ENCODE measurements at places on chromosomes 16 and 17.

DNA sequence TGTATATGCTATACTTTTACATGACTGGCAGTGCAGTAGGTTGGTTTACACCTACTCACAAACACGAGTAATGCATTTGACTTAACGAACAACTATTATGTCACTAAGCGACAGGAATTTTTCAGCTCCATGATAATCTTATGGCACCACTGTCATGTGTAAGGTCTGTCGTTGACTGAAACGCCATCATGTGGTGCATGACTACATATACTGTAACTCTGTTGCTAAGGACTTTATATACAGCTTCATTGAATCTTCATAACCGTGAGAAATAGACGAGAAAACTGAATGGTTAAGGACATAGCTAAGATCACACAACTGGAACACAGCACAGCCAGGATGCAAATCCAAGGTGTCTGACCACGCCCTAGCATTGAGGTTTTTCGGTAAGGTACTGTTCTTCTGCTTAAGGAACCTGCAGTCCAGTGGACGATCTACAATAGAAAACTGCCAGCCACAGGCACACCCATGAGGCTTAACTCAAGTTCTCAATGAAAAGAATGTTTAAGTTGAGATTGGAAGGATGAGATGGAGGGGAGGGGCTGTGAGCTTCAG lies 3.3 kb downstream of the CFAP20 start:
- no peak for DNase-seq

GRCh38 chr16:57045694-57046381 lies 46.5 kb upstream of the CPNE2 start:
- DNase-seq = no peak

DNA sequence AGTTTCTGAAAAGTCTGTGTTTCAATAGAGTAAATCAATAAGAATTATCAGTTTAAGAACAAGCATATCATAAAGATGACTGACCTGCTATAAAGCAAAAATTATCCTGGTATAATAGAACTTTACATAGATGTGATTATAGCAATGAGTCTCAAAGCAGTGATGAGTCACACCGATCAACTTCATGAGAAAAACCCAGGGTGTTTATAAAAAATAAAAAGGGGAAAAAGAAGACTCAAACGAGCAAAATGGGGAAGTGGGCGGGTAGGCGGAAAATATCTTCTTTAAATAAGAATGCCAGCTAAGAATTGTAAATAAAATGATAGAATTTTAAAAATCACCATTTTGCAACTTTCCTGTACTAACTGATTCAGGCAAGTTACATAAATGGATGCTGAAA lies 46.8 kb downstream of the BRIP1 start:
- DNase-seq = no peak

DNA sequence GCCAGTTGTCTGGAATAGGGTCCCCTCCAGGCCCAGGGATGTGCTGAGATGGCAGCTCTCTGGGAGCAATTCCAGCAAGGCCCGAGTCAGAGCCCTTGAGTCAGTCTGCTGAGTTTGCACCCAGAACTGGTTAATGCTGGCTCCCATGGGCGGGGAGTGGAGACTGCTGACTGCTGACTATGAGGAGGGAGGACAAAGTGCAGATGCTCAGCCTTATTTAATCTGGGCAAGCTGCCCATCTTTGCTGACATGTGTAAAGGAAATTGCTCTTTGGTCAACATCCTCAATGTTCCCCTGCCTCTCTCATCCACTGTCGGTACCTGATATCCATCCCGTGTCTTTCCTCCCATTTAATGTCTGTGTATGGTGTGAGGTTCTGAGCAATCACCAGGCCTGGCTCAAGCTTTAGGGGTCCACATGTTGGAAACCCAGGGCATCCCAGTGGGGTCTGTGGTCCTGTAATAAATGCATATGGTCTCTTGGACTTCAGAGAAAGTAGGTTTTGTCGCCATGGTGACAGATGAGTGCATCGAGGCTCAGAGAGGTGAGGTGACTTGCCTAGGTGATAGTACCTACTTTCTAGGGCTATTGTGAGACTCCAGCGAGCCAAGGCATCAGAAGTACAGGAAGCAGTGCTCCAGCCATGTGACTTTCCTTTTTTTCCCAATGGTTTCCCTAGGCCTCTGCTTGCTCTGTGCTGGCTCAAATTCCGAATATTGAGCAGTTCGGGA lies 20.0 kb upstream of the RNF135 start:
- no peak for DNase-seq

DNA sequence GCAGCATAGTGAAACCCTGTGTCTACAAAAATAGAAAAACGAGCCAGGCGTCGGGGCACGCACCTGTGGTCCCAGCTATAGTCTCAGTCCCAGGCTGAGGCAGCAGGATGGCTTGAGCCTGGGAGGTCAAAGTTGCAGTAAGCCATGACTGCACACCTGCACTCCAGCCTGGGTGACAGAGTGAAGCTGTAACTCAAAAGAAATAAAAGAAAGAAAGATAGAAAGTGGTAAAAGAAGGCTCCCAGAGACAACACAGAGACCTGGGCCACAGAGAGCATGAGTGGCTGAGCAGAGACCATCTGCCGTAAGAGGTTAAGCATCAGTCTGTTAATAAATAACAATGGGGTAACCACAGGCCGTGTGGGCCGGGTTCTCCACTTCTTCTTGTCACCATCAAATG lies 15.3 kb upstream of the HEXD start:
- DNase-seq = no peak

GRCh38 chr16:51490866-51491265 lies 339.8 kb upstream of the SALL1 start:
- no peak for DNase-seq

- no peak for DNase-seq
These were observed 51.7 kb downstream of the WNT3 start for GRCh38 chr17:46766493-46767491.

DNA sequence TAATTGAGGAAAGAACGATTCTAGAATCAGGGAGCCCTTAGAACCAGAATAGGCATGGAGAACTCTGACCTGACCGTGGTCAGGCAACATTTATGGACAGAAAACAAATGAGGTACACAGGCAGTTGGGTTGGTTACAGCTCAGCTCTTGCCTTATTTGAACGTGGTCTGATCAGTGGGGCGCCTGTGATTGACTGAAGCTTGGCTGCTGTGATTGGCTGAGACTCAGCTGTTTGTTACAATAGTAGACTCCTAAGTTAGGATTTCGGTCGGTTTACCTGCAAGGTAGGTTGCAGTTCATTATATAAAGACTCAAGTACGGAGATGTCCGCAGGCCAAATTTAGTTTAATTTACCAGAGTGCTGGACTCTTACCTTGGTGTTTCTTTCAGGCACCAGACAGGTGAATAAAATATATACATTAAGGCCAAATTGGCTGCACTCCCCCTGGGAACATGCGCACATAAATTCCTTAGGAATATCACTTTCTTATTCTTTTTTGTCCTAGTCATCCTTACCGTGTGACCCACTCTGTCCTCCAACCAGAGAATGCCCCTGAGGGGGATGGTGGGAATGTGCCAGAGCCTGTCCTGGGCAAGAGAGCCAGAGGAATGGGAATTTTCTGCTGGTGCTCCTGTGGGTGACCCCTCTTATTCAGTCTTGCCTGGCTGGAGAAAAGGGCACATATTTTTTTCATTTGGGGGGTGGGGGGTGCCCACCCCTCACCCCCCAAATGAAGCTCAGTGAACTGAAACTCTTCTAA lies 7.5 kb upstream of the CSNK2A2 start:
- DNase-seq = no peak

- no peak for DNase-seq
These were observed 43.7 kb upstream of the CDRT4 start for GRCh38 chr17:15511142-15511541.

GRCh38 chr17:35312790-35313711 lies 60.4 kb downstream of the SLFN11 start:
- peak; percentile 62 for DNase-seq

DNA sequence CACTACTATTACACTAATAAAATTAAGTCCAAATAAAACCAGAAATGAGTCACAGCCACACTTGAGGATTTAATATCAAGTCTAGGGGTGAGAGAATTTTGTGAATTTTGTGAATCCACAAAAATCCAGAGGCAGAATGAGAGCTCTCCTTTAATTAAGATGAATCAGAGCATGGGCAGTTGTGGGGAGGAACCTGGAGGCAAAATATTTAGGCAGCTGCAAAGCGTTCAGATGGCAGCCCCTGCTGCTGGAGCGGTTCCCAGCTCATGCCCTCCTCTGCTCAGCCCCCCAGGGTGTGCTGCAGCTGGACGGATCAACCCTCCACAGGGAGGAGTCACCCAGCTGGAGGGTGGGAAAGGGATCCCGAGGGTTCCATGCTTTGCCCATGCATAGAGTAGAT lies 43.4 kb upstream of the IRX6 start:
- no peak for DNase-seq

- DNase-seq = no peak
These were observed 3.1 kb upstream of the ARL5C start for GRCh38 chr17:39169101-39169500.

GRCh38 chr16:4498546-4499195 lies 22.5 kb downstream of the HMOX2 start:
- DNase-seq = no peak

DNA sequence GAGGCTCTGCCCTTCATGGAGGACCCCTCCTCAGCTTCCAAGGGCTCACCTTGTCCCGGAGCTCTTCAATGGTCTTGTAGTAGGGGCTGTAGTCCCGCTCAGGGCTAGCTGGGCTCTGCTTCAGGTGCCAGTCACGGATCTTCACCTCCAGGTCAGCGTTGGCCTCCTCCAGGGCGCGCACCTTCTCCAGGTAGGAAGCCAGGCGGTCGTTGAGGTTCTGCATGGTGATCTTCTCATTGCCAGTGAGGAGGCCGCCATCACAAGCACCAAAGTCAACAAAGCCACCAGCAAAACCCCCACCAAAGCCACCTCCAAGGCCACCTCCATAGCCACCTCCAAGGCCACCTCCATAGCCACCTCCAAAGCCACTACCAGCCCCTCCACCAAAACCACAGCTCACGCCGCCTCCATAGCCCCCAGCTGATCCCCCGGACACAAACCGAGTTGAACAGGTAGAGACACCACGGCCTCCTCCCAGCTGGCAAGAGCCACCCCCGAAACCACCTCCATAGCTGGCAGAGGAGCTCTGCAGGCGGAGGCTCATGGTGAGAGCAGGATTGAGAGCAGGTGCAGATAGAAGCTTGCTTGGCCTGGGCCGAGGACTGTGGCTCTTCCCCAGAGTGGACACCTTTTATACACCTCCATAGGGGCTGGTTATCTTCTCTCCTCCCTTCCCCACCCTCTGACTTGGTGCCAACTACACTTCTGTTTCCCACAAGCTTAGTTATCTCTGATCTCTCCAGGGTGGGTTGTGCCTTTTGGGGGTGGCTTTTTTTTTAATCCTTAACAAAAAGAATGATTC lies at the start of gene KRT13:
Gene KRT13, minus strand, starts transcription at position 606 of the 802 bp plus-strand sequence. Its CDS starts 62 bp downstream, at position 544.
- DNase-seq = no peak

- DNase-seq = no peak
These were observed 90.6 kb upstream of the CIBAR2 start for GRCh38 chr16:85202631-85203461.

GRCh38 chr17:28188841-28189263 lies 130.1 kb upstream of the TMEM97 start:
- no peak for DNase-seq
